Upper lobe of right lung (tissue), 1 donor: ENCODE measurements at places on chromosomes 7 and 10. TPM values are rescaled to one million over a fixed set of nuclear protein-coding genes. Genes with fewer than 3 reads are reported as not detected.

- H3K4me1 ChIP-seq = peaks cover 20% of the 10 kb centered on the region
- DNase-seq = no peak
- H3K36me3 ChIP-seq = no peaks in the 10 kb centered on the region
- no peak overlapping the region for H3K4me3 ChIP-seq
- no peak overlapping the region for H3K27ac ChIP-seq
Measured at GRCh38 chr7:51067757-51068156, 248.9 kb downstream of the COBL start.

DNA sequence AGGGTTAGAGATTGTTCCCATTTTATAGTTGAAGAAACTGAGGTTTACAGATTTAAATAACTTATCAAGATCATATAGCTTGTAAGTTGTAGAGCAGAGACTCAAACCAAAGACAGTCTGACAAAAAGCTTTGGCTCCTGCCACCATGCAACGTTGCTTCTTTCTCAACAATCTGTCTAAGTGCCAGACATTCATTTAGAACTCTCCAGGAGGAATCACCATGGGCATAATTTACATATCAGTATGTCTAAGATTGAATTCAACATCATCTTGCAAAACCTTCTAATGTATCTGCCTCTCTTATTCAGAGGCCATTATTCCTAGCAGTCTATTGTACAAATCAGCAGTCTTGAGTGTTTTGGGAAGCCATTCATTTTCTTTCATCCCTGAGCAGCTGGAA lies 163.5 kb upstream of the PLXDC2 start:
- no peak overlapping the region for H3K27ac ChIP-seq
- no peak overlapping the region for H3K4me3 ChIP-seq
- DNase-seq = no peak
- H3K36me3 ChIP-seq = no peaks in the 10 kb centered on the region
- H3K27me3 ChIP-seq = no peaks in the 10 kb centered on the region

GRCh38 chr10:112182784-112183328 lies 709 bp downstream of the GPAM start:
- peaks cover 30% of the 10 kb centered on the region for H3K36me3 ChIP-seq
- H3K27ac ChIP-seq = peak overlapping the region; percentile 81
- H3K27me3 ChIP-seq = no peaks in the 10 kb centered on the region
- peak overlapping the region; percentile 86 for H3K4me3 ChIP-seq

MNX1 gene
- total RNA-seq = 0.93 TPM

DNA sequence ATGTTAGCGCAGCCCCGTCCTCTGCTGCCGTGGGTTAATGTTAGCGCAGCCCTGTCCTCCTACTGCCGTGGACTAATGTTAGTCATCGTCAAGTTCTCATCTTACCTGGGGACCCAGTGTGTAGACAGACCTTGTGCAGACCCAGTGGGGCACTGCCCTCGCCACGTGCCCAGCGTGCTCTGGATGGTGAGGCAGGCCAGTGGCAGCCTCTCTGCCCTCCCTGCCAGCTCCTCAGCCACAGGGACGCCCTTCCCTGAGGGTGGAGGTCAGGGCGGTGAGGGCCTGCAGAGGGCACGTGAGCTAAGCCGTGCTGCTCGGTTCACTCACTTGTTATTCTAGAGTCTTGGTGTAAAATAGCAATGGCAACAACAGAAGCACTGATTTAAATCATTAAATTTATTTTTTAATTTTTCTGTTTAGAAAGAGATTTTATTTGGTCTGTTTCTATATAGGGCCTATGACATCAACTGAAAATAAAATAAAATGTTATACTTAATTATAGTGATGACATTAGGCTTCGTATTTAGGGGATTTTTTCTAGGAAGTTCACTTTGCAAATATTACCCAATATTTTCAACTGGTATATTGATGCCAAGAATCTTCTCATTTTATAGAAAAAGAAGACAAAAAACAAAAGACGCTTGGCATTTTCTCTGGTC lies 48.4 kb downstream of the NKX6-2 start:
- H3K4me3 ChIP-seq = no peak overlapping the region
- peaks cover 7% of the 10 kb centered on the region for H3K36me3 ChIP-seq
- no peaks in the 10 kb centered on the region for H3K4me1 ChIP-seq
- no peak overlapping the region for H3K27ac ChIP-seq
- no peak for DNase-seq
- H3K27me3 ChIP-seq = no peaks in the 10 kb centered on the region

GALNT17 gene
- total RNA-seq = 7.1 TPM

FAM25A gene
- total RNA-seq = not detected

- H3K36me3 ChIP-seq = no peaks in the 10 kb centered on the region
- no peaks in the 10 kb centered on the region for H3K4me1 ChIP-seq
- no peak overlapping the region for H3K27ac ChIP-seq
- no peak for DNase-seq
- no peaks in the 10 kb centered on the region for H3K27me3 ChIP-seq
- no peak overlapping the region for H3K4me3 ChIP-seq
Measured at GRCh38 chr7:101632641-101633040, 3.5 kb upstream of the MYL10 start.

CTAGE15 gene
- total RNA-seq = 0.93 TPM

GRCh38 chr10:69501657-69502056 lies 50.4 kb downstream of the TSPAN15 start:
- H3K27ac ChIP-seq = no peak overlapping the region
- DNase-seq = peak; percentile 8
- H3K36me3 ChIP-seq = no peaks in the 10 kb centered on the region

CEP55 gene
- total RNA-seq = 0.35 TPM

- H3K4me3 ChIP-seq = no peak overlapping the region
- H3K36me3 ChIP-seq = no peaks in the 10 kb centered on the region
- no peak for DNase-seq
- no peaks in the 10 kb centered on the region for H3K4me1 ChIP-seq
Measured at GRCh38 chr7:31940167-31940566, 130.0 kb downstream of the PDE1C start.

SFTPA2 gene
- total RNA-seq = 13,814 TPM

DNA sequence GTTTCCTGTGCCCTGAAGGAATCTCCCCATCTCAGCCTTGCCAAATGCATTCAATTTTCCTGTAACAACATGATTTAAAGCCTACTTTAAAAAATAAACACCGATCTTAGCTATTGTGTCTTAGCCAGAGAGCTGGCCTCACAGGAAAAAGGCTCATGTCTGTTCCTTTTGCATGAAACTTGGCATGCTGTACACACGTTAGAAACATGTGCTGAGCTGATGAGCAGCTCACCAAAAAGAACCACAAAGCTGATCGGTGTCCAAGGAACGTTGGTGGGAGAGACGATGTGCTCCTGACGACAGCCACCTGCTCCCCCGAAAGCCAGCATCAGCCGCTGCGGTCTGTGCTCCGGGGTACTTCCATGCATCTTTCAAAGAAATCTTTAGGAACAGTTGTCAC lies 135.9 kb downstream of the ADARB2 start:
- H3K27ac ChIP-seq = no peak overlapping the region
- H3K27me3 ChIP-seq = peaks cover 7% of the 10 kb centered on the region
- H3K4me1 ChIP-seq = no peaks in the 10 kb centered on the region

DNA sequence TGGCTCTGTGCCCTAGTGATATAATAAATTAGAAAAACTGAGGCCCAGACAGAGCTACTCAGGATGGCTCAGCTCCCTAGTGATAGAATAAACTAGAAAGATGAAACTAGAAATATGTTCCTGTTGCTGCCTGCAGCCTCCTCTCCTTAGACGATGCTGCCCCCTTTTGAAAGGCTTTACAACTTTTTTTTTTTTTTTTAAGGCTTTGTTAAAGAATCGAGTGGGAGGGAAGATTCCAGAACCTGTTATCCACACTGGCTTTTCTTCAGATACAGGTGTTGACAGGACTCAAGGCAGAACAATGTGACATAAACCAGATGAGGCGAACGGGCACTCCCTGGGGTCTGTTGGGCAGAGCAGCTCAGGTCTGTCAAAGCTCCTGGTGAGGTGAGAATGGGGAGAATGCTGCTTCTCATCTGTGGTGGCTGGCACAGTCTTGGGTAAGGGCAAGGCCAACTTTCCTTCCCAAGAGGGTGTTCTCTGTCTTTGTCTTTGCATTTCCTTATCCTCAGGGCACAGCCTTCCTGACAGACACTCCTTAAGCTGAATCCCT lies 175.1 kb downstream of the COBL start:
- H3K4me1 ChIP-seq = peaks cover 11% of the 10 kb centered on the region

DNA sequence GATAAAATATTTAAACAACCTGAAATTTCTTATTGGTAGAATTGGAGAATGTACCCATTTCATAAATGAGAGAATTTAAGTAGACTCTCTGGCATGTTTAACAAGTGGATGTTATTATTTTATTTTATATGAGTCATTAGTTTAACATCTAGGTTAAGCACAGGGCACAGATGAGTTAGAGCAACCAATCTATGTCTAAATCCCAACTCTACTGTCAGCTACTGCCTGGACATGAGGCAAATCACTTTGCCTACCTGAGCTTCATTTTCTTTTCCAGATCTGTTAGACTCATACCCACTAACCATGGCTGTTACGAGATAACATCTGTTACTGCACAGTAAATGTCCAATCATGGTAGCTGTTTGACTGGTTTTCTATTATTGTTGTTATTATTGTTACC lies 251.1 kb downstream of the INHBA start:
- H3K4me1 ChIP-seq = no peaks in the 10 kb centered on the region
- no peak overlapping the region for H3K27ac ChIP-seq
- H3K4me3 ChIP-seq = no peak overlapping the region
- no peak for DNase-seq

DNA sequence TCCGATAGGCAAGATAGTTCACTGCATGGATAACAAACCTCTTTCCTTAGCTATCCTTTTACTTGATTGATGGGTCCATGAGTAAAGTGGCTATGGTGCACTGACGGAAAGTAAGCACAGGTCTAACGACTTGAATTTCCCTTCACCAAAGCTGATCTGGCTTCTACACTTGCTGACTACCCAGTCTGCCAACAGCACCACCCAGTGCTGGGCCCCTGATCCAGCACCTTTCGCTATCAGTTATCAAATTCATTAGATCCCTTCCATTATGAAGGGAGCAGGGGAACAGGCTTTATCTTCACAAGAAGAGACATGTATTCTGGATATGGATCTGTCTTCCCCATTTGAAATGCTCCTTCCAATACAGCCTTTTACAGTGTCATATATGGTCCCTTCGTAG lies 855.9 kb downstream of the GRID1 start:
- H3K27me3 ChIP-seq = no peaks in the 10 kb centered on the region
- no peak overlapping the region for H3K4me3 ChIP-seq
- no peaks in the 10 kb centered on the region for H3K4me1 ChIP-seq
- DNase-seq = no peak

- H3K27ac ChIP-seq = no peak overlapping the region
- peaks cover 6% of the 10 kb centered on the region for H3K4me1 ChIP-seq
- no peak overlapping the region for H3K4me3 ChIP-seq
- no peak for DNase-seq
Measured at GRCh38 chr10:49299816-49300139, 808 bp downstream of the C10orf71 start.

AGAP3 gene
- total RNA-seq = 152 TPM

ODAD2 gene
- total RNA-seq = 0.64 TPM

LAMB4 gene
- total RNA-seq = not detected

DNA sequence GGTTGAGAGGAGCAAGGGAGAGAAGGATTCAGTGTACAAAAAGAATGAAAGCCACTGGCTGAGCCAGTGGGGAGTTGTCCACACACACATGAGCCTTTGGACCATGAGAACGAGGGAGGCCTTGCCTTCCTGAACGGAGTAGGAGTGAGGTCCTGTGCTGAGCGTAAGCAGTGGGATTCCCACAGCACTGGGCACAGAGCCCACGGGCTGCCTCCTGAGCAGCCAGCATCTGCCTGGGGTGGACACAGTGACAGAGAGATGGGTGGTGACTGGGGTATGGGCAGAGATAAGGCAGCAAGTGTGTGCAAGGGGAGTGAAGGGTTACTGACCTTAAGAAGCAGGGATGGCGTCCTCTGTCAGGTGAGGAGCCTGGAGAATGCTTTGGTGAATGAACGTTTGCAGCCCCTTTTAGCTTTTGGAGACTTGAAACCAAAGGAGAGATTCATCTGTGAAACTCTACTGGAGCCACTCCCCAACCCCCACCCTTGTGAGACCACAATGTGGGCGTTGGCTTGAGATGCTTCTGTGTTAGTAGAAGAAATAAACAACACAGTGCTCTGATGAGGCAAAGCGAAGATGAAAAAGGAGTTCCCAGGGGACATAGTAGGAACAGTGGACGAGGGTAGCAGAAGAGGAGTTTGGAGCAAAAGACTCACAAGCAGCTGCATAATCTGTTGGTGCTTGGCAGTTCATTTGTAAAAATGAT lies 56.5 kb downstream of the FIGNL1 start:
- H3K27ac ChIP-seq = no peak overlapping the region
- DNase-seq = no peak
- peaks cover 3% of the 10 kb centered on the region for H3K27me3 ChIP-seq
- no peak overlapping the region for H3K4me3 ChIP-seq
- no peaks in the 10 kb centered on the region for H3K4me1 ChIP-seq
- peaks cover 14% of the 10 kb centered on the region for H3K36me3 ChIP-seq

DNA sequence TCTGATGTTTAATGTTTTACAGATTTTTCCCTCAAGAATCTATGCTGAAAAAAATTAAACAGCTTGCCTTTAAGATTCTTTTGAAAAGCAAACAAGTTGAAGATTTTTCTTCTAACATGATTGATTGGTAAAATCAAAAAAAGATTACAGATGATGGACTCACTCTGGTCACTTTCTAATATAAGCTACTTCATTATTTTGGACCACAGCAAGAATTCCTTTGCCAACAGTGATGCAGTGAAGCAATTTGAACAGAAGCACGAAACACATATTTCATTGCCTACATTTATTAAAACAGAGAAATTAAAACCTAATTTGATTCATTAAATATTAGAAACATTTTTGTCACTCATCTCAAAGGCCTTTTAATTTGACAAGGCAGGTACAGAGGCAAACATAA lies 82.1 kb upstream of the SGCE start:
- no peaks in the 10 kb centered on the region for H3K36me3 ChIP-seq
- no peaks in the 10 kb centered on the region for H3K4me1 ChIP-seq
- DNase-seq = no peak
- no peaks in the 10 kb centered on the region for H3K27me3 ChIP-seq
- H3K27ac ChIP-seq = no peak overlapping the region
- H3K4me3 ChIP-seq = no peak overlapping the region

- H3K27ac ChIP-seq = peak overlapping the region; percentile 99
- H3K27me3 ChIP-seq = no peaks in the 10 kb centered on the region
- no peak for DNase-seq
Measured at GRCh38 chr7:127652333-127653248, 597 bp downstream of the SND1 start.

GRCh38 chr7:99098824-99099498 lies 44.9 kb downstream of the SMURF1 start:
- no peak for DNase-seq
- no peak overlapping the region for H3K4me3 ChIP-seq
- no peak overlapping the region for H3K27ac ChIP-seq
- no peaks in the 10 kb centered on the region for H3K36me3 ChIP-seq

GRCh38 chr10:51384971-51385370 lies 310.7 kb downstream of the PRKG1 start:
- no peak for DNase-seq
- H3K4me1 ChIP-seq = peaks cover 8% of the 10 kb centered on the region
- no peaks in the 10 kb centered on the region for H3K27me3 ChIP-seq

GRCh38 chr10:49518982-49519578 lies 19.8 kb downstream of the ERCC6 start:
- no peak overlapping the region for H3K4me3 ChIP-seq
- DNase-seq = no peak
- H3K27me3 ChIP-seq = no peaks in the 10 kb centered on the region
- H3K27ac ChIP-seq = no peak overlapping the region
- peaks cover 22% of the 10 kb centered on the region for H3K36me3 ChIP-seq
